ENCODE measurements at places on chromosomes 1 and 21.

DNA sequence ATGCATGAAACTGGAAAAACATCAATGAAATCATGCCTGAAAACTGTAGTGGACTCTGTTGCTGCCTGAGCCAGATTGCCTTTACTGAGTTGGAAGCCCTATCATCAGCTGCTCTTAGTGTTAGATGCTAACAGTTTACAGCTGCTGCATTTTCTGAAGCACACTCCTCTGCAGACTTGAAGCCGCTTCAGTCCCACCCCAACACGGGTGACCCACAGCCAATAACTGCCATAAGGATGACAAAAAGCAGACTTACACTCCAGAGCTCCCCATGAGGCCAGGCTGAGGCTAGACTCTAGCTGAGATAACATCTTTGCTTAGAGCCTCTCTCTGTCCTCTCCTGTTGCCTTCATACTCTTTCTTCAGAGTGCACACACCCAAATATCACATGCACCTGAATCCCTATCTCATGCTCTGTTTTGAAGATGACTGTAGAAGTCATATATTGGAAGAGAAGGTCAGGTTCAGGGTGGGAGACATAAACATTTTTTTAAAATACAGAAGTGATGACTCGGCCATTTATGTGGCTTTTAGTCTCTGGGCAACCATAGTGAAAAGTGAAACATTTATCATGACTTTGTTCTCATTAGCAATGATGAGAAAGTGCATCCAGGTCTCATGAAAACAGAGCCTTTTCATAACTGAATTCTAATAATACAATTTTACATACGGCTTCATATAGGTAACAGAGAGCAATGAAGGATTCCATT is 161.0 kb downstream of the KCNK2 start:
- no peak for DNase-seq

GRCh38 chr1:91520942-91521507 is 20.4 kb downstream of the CDC7 start:
- DNase-seq: no peak

GRCh38 chr1:183609313-183609712 is 19.1 kb upstream of the NCF2 start:
- no peak for DNase-seq

- DNase-seq: peak; percentile 32
These were observed 33.1 kb upstream of the DIP2A start for GRCh38 chr21:46425571-46425970.

- no peak for DNase-seq
These were observed 24.1 kb downstream of the PIGM start for GRCh38 chr1:160007577-160008200.

- no peak for DNase-seq
These were observed 20.9 kb upstream of the HSPA13 start for GRCh38 chr21:14403681-14404318.

- DNase-seq: no peak
These were observed 14.9 kb upstream of the CD55 start for GRCh38 chr1:207306603-207307002.

- no peak for DNase-seq
These were observed 2.4 kb upstream of the WNT9A start for GRCh38 chr1:227949954-227950734.

- no peak for DNase-seq
These were observed 79.3 kb upstream of the B3GALT2 start for GRCh38 chr1:193265716-193266115.

DNA sequence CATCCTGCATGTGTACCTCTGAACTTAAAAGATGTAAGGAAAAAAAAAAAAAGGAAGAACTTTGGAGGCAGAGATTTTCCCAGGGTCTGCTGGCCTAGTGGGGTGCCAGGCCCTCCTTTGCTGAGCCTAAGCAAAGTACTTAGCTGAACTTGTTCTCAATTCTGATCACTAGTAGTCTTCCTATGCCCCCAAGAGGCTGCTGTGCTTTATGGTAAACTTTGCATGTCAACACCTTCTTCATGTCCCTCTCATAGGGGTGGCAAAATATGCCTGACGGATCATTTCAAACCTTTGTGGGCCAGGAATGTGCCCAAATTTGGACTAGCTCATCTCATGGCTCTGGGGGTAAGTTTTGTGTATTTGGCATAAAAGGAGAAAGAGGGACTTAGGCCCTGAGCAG is 1.4 kb upstream of the USP21 start:
- DNase-seq: no peak

- DNase-seq: no peak
These were observed 186.9 kb upstream of the VAMP3 start for GRCh38 chr1:7584157-7584556.
